NCI-H1930 (cell line): ENCODE measurements at places on chromosomes 12 and 14.

DNA sequence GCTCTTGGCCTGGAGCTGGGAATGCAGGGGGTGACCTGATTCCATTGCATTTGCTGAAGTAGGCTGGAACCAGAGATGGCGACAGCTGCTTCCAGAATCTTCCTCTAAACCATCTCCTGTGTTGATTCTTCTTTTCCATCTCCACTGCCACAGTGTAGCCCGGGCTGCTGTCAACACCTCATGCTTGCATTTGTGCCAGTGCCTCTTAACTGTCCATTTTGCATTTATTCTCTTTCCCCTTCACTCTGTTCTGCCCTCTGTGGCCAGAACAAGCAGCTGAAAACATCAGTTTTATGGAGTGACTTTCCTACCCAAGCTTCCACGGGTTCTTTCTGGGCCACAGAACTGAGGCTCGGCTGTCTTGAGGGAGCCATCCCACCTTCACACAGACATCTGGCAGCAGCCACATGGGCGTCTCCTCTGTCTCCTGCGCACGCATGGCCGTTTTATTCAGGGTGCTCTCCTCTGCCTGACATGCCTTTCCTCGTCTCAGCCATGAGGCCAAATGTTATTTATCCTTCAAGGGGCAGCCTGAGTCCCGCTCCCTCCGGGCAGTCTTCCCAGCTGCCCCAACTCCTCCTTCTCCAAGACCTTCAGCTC, 51.7 kb downstream of the SMOC1 start:
- no peak for DNase-seq

DNA sequence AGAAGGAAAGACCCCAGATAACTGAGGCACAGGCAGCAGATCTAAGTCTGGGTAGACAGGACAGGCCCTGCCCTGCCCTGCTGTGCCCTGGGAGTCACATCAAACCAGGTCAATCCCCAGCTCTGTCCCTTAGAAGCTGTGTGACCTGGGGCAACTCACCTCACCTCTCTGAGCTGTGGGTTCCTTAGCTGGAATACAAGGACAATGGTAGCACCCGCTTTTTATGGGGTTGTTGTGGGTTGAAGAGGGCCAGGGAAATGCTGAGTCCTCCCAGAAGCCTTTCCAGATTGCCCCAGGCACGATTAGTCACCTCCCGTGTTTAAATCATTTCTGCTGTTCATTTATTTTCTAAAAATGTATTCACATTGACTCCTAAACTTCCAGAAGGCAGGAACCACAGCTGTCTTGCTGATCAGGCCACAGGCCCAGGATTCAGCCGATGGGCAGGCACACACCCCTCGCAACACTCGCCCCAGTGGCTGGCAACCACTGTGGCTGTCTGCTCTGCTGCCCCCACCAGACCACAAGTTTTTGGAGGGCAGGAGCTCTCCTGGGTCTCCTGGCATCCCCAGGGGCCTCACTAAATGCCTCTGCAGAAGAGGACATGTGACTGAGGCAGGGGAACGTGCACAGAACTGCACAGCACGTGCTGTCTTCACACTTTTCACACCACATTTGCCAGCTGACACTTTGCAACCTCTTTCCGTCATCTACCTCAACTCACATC, 3.0 kb downstream of the SELPLG start:
- DNase-seq, result no peak

DNA sequence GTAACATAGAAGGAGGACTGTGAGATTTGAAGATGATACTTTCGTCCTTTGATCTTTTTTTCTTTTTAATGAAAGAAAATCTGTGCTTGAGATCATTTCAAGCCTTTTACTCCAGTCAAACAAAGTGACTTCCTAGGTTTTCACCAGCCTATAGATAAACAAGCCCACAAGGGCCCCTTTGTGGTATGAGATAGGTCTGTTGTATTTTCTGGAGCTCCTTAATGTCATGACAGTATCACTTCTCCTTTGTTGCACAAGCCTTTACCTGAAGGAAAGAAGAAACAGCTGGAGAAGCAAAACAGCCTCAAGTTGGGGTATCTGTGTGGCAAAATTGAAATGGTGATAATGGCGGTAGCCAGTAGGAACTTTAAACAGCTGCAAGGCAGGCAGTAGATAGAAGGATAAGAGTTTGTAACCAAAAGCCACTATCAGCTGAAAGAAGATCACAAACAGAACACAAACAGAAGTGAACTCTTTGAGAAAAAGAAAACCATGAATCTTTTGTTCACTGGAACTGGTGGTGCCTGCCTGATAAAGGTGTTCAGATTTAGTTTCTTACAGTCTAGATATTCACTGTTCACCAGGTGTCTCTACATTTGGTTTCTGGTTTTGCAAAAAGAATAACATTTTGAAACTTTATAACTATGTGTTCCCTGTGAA, 96.8 kb downstream of the LGR5 start:
- no peak for DNase-seq

DNA sequence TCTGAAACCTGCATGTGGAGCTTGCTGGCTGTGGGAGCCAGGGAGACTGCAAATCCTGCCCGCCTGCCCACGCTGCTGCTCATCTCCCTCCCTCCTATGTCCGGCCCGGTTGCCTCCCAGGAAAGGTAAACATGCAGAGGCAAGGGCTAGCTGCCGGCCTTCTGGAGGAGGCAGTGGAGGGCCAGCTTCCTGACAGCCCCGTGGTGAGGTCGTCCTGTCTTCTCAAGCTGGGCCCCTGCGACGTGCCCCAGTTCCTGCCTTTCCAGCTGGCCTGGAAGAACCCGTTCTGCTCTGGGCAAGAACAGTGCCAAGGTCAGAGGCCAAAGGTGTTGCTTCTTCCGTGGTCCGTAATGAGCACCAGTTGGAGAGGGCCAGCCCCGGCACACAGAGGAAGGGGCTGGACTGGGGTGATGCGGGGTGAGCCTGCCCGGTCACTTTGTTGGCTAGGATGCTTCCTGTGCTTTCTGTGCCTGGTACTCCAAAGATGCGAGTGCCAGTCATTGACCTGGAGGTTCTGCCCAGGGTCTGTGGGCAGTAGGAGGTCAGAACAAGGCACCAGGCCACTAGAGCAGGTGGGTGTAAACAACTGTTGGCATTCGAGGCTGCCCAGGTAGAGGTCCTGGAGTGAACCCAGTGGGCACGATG, 25.3 kb downstream of the TPCN1 start:
- DNase-seq, result no peak

DNA sequence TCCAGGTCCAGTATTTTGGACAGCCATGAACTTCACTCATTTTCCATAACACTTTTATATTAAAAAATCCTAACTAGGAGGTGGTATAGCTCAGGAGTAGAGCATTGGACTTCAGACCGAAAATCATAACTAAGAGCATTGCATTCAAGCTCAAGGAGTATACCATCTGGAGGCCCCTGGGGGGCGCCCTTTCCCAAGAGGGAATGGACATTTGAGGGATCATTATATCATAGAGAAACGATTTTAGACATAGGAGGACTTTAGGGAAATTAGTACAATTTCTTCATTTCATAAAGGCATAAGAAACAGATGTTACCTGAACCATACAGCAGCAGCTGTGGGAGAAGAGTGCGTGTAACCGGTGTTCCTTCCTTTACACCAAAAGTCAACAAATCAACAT, 5.2 kb upstream of the ATG14 start:
- peak; percentile 49 for DNase-seq

DNA sequence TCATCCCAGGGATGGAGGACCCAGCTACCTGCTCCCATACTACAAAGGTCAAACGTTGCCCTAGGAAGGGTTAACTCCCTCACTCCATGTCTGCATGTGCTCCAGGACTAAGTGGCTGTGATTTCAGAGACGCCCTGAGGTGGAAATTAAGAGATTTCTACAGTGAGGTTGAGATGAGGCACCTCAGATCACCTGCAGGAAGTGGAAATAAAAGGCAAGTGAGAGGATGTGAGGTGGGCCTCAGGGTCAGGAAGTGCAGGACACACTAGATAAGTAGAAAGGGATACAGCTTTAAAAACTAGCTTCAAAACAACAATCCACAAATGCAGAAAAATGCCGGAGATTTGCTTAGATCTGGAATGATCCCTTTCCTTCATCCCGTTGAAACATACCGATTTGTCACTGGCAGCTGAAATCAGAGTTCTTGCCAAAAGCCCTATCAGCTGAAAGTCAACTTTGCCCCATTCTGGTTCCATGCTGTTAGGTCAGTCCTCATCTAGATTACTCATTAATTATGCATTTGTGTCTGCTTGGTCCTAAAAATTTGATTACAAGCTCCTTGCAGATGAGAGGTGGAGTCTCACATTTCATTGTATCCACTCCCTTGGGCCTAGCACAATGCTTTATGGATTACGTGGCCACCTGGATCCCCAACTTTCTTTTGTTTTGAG, 6.6 kb downstream of the PLBD1 start:
- no peak for DNase-seq

- DNase-seq, result no peak
Measured at GRCh38 chr12:54983536-54984101, 943 bp downstream of the TESPA1 start.

DNA sequence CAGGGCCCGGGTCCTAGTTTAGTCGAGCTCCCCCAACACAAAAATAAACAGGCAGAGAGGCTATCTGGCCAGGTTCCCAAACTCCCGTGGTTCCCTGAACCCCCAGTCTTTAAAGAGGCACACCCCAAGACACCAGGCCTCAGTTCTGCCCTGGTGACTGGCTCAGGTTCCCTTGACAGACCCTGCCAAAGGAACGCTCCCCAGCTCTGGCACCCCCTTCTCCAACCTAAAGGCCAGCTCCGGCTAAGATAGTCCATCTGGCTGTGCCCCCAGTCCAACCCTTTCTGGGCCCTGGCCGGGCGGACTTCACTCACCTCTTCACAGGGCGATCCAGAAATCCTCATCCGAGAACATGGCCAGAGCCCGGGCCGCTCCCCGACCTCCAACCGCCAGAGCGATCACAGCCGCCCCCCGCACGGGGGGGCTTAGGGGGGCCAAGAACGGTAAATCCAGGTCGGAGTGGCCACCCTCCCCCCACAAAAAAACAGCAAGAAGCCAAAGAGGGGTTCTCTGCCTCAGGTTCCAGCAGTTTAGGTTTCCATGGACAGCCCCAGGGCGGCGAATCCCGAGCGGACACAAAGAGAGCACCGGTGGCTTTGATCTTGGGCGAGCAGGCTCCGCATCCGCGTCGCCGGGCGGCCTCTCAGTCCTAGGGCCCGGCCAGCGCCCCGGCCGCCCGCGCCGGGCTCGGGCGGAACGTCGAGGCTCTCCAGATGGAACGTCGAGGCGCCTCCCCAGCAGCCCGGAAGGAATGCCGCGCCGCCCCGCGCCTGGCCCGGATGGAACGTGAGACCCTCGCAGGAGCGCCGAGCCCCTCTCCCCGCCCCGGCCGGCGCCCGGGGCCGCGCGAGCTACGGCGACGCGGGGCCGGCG, 1.1 kb downstream of the KMT2D start:
- no peak for DNase-seq

DNA sequence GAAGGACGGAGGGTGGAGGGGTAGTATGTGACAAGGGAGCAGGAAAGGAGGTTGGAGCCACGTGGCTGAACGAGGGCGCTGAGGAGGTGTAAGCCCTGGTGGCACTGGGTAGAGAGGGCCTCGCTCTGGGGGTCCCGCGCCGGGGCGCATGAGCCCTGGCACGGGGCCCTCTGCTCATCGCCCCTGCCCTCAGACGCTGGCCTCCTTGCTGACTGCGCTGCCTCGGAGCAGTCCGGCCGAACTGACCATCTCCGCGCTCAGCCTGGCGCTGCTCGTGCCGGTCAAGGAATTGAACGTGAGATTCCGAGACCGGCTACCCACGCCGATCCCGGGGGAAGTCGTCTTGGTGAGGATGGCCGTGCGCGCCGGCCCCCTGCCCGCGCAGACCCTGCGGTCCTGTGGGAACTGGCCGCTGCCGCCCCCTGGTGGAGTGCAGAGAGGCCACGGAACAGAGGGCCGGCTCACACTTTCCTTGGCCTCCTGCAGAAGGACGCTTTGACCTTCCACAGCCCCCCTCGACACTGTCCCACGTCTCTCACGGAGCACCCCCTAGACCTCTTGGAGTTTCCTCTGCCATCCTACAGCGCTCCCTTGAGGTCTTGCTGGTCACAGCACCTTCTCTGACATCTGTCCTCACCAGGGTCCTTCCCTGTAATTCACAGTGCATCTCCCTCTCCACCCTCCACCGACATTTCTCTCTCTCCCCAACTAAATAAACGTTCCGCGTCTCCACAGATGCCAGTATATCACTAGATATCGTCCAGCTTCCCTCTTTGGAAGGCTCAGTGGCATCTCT, 10.5 kb downstream of the ARHGEF25 start:
- DNase-seq, result peak; percentile 57

DNA sequence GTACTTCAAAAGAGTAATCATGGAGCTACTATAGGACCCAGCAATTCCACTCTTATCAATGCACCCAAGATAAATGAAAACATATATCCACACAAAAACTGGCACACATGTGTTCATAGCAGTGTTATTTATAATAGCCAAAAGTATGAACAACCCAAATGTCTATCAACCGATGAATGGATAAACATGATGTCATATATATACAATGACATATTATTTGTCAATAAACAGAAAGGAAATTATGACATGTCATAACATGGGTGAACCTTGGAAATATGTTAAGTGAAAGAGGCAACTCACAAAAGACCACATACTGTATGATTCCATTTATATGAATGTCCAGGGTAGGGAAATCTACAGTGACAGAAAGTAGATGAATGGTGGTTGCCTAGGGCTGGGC, 347.1 kb upstream of the DDHD1 start:
- no peak for DNase-seq

- DNase-seq, result no peak
Measured at GRCh38 chr12:130990034-130990433, 36.3 kb downstream of the ADGRD1 start.

DNA sequence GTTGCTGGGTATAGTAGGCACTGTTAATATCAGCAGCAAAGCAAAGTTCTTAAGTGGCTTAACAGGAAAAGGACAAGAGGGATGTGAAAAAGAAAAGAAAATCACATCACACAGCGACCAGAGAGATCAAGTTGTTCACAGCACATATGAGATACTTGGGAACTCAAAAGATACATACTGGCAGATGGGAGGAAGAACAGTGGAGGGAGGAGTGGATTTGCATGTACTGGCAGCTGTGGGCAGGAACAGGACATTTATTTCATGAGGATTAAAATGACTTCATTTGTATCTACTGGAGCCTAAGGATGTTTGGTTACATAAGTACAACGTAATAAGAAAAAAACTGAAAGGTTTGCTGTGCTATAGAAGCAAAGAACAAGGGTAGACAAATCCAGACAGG, 136.5 kb upstream of the IFNG-AS1 start:
- DNase-seq, result no peak

DNA sequence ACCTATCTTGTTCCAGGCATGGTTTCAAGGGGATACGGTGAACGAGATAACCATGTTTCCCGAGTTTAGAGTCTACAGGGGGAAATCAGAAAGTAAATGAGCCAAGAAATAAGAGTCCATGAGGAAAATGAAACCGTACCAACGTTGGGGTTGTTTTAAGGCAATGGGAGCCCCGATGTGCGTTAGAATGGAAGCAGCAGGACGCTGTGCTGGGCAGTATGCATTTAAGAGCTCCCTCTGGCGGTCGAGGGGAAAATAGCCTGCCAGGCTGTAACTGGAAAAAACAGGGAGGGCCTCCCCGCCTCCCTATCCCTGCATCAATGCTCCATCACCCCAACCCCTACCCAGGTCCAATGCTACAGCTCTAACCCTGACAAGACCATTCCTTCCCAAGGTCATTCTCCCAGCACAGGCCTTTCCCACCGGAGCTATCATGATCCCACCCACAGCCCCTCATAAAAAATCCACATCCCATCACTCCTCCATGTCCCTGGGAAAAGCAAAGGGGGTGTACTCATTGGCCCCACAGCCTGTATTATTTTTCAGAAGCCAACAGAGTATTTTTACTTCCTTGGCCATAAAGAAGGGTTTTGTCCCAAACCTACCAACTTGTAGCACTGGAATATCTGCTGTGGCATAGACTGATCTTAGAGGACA, 226.3 kb upstream of the NOS1 start:
- DNase-seq, result peak; percentile 19
